A549 (cell line): ENCODE measurements at places on chromosomes 5 and 9. TPM values are rescaled to one million over a fixed set of nuclear protein-coding genes. Genes with fewer than 3 reads are reported as not detected.

GBGT1 gene
- polyA plus RNA-seq = 1.5 to 2.6 TPM (median 2.4 TPM) in 3 replicates

DNA sequence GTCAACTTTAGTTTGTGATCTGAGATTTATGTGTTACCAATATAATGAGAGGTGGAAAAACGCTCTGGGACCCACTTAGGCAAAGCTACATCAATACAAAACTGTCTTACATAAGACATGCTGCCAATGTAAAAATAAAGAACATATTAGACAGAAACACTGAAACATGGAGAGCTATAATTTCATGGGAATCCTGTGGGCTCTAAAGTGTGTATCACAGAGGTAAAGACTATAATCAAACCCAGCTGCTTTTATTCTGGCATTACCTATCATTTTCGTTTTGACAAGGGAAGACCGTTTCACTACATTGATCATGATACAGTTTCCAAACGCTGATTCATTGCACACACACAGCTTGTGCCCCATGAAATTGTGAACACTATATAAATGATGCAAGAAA is 400.5 kb upstream of the TUSC1 start:
- no peak for DNase-seq

SPINK4 gene
- polyA plus RNA-seq = not detected in 3 replicates

DNA sequence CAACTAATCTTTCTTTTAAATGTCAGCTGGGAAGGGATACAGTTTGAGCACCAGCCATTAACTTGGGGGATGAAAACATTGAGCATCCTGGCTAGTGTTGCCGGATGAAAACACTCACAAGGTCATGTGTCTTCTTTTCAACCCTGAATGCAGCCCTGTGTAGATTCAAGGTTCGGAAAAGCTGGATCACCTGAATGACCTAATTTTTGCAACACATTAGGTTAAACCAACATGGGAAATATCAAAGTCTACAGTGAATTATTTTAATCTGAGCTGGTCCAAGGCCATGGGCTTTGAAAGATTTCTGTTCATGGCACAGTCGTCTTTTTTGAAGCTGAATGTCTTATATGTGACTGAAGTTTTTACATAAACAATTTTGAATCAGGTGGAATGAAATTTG is 281.2 kb downstream of the ARHGEF28 start:
- DNase-seq = no peak

DNA sequence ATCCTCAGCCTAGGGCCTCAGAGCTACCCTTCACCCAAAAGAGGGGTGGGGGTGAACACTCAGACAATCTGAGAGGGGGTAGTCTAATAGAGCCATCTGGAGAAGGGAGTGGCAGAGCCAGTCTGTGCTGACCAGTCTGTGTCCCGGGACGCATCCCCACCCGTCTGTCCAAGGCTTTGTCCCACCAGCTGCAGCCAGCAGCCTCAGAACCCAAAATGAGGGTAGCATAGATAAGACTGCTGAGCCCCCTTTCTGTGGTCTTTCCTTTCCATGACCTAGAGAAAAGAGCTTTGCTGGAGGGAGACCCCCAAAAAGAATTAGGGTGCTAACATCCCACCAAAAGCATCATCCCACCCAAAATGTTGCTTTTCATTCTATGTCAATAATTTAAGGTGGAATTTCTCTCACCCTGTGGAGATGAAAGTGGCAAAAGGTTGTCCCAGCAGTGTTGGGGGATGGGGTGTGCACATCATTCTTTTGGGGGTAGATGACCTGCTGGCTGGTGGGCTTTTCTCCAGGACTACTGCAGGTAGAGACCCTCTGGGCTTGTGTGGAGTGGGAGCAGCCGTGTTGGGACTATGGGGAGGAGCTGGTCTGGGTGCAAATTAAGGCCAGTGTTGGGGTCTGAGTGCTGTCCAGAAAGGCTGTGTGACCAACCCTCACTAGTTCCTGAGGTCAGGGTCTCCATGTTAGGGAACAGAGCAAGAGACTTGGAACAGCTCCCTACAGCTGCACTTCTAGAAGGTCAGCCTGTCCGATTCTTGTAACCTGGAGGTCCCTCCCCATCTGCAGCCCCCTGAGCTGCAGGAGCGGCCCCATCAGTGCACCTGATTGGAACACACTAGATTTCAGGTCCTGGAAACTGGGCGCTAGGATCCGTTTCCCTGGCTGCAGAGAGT is 19.9 kb downstream of the URM1 start:
- DNase-seq = no peak

GRCh38 chr5:65938256-65938655 is 11.9 kb downstream of the ERBIN start:
- no peak for DNase-seq

- peak; percentile 52 for DNase-seq
Measured at GRCh38 chr5:171521679-171522078, 102.2 kb downstream of the FGF18 start.

PCDHB3 gene
- polyA plus RNA-seq = 0.03 to 0.06 TPM (median 0.03 TPM) in 3 replicates

DNA sequence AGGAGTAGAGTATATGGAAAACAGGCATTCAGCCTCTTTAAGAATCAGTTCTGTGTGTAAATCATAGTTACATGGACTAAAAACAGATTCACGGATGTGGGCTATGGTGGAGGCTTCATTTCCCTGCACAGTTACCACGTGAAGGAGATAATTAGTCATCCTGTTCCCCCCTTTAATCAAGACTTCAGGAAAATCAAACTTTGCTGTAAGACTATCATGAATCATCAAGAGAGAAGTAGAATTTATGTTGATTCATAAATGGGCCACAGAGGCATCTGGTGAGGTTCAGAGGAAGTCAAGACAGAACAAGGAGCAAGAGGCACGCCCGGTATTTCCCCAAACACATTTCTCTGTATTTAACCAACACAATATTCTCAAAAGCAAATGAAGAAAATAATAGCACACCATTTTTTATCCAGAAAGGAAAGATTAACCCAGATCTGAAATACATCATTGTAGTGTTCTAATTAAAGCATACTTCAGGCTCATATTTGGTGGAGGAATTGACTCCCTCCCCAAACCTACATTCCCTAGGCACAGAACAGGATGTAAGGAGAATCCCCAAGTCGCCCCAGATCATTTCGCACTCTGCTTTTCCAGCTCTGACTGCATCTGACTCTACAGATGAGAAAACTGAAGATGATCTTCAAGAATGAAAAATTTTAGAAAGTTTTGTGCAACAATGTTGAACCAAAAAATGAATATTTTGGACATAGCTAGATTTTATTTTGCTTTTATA is 175.8 kb upstream of the GAS1 start:
- DNase-seq = no peak

- DNase-seq = no peak
Measured at GRCh38 chr5:2588850-2589501, 162.5 kb downstream of the IRX2 start.

DNA sequence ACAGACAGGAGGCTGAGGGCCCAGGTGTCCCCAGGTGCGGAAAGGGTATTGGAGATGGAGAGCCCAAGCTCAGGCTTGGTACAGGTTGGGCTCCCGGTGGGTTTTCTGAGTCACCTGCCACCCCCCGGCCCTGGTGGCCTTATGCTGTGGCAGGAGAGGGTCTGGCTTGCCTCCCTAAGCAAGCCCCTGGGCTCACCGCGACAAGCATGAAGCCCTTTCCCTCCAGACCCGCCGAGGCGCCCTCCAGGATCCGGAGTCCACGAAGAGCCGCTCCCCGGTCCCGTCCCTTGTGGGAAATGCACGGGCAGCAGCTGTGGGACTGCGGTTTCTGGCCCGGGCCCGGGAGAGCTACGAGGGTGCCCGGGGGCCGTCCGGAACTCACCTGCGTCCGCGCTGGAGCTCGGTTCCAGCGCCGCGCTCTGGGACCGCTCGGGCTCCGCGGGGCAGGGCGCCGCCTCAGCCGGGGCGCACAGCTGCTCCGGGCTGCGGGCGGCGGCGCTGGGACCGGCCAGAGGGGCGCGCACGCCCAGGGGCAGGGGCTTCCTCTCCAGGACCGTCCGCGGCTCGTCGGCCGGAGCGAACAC is 757 bp downstream of the SAPCD2 start:
- DNase-seq = no peak
